ENCODE measurements at places on chromosomes 6 and 20.

DNA sequence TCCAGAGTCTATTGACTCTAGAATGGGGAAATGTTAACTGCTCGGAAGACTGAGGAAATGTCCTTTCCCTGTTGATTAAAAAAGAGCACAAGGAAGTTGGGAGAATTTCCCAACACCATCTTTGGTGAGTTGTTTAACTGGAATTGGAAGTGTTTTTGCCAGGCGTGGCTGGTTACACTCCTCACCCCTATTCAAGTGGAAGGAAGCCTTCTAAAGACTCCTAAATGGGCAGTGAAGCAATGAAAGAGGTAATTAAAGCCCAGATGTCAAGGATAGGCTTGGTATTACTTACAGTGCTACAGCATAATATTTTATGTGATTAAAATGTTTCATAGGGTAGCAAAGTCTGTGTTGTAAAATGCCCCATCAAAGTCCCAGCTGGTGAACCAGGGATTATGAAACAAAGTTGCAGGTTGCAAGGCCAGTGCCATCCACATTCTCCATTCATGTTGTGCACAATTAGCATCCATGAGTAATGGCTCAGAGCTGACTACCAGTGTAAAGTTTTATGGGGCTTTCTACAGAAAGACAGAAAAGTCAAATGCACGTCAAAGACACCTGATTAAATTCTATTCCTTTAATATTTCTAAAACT, 52.6 kb downstream of the BTBD3 start:
- no peak for DNase-seq

- DNase-seq, result no peak
Measured at GRCh38 chr20:33482581-33482980, 7.3 kb upstream of the CBFA2T2 start.

- DNase-seq, result no peak
Measured at GRCh38 chr6:35469751-35470662, 1.8 kb downstream of the RPL10A start.

GRCh38 chr6:110934381-110934898, 24.1 kb upstream of the GTF3C6 start:
- DNase-seq, result no peak

GRCh38 chr6:82953871-82954270, 111.8 kb downstream of the UBE3D start:
- no peak for DNase-seq

DNA sequence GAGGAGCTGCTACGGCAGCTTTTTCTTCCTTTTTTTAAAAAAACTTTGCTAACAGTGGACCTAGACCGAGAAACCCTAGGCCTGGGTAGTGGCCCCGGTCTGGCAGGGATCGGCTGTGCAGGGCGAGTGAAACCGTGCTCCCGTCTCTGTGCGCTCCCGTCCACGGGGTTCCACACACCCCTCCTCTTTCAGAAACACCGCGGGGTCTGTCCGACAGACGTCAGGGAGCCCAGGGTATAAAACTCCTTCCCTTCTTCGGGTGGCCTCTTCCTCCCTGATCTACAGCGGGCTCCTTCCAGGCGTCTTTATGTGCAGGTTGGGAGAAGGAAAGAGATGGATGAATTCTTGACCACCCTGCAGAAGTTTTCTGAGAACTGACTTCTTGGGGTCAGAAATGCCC, 27.1 kb upstream of the SMOC2 start:
- no peak for DNase-seq

- no peak for DNase-seq
Measured at GRCh38 chr6:14540810-14541540, 423.4 kb downstream of the CD83 start.

- no peak for DNase-seq
Measured at GRCh38 chr6:18883851-18884250, 496.7 kb downstream of the RNF144B start.

DNA sequence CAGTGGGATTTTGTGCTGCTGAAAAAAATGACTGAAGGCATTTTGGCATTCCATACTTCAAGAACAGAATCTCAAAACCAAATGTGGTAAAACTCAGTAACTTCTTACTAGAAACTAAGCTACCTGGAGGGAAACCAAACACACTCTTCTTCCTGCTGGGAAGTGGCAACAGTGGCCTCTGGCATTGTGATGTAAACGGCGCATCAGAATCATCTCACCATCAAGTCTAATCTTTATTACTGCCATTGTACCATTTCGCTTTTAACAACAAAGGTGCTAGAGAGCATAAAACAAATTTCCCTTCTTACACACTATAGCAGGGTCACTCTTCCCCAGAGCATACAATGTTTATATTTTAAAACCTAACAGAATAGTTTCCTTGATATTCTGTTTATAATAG, 101.6 kb upstream of the CEP162 start:
- no peak for DNase-seq

DNA sequence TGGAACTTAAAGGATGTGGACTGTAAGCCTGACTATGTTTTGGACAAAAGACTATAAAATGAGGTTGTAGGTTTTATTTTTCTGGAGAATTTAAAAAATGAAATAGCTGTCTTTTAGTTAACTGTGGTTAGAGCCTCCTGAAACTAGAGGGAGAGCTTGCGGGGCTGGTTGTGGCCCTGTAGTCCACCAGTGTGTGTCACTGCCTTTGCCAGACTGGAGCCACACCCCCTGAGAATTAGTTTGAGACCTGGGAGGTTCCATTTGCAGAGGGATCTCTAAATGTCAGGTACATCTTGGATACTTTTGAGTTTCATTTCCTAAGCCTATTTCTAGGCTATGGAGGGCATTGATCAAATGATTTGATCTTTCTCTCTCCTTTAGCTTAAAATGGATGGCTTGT, 20.8 kb downstream of the ZC2HC1B start:
- no peak for DNase-seq

DNA sequence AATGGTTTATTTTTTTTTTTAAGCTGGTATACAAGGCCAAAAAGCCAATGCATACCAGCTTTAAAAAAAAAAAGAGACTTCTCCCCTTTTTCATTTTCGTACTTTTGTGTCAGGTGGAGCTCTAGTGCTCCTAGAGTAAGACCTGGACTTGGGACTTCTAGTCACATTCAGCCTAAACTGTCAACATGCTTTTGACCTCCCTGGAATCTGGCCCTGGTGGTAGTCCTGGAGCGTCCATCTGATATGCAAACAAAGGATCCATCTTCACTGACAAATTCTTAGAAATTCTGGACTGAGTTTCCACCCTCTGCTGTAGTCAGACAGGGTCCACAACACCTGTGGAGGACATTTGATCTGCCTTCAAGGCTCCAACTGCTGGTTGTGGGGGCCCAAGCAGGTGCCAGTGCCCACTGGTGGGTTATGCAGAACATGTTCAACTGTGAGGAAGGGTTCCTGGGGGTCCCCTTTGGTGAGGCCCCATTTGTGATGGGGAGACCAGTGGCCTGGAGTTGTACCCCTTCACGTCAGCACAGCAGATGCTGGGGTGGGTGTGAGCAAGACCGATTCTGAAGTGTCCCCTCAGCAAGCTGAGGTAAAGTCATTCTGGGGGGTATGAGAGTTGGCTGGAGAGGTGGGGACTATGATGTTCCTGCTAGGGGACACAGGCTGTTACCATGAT, 12.6 kb upstream of the PCMTD2 start:
- DNase-seq, result no peak

- DNase-seq, result peak; percentile 21
Measured at GRCh38 chr6:1609041-1609647, 571 bp upstream of the FOXC1 start.

DNA sequence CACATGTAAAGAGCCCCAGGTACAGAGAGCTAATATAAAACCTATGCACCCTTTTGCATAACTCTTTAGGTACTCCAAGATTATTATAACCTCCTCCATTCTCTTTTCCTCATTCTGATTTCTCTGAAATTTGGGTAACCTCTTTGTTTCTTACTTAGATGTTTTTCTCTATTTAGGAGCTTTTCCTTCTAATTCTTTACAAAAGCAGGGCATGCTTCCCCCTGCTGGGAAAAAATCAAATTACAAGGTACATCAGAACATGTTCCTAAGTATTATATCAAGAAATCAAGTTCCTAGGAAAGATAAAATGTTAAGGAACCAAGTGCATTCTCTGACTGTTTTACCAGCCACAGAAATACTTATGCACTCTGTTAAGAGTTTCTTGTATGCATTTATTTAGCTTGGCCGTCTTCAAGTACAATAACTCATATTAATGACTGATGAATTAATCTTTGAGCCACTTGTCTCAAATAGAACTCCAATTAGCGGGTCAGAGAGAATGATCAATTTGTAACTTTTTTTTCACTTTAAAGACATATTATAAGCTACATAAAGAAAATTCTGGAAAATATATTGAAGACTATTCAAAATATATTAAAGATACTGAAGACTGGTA, 2.1 kb downstream of the KHDRBS2 start:
- peak; percentile 1 for DNase-seq

GRCh38 chr6:23174781-23175361, 605.5 kb downstream of the HDGFL1 start:
- DNase-seq, result peak; percentile 59

DNA sequence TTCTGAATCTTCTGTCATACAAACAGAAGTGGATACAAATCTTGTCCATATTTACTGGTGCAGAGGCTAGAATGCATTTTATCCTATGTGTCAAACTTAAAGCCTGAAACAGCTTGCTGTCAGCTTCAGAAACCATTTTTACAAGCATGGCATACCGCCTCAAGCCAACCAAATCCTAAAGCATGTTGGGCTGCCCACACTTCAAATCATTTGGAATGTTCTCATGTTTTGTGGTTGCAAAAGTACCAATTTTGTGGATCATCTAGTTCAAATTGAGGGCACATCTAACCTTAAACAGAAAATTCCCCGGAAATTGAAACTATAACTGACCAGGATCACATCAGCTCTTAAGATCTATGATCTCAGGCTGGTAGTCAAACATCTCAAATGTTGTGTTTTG, 3.2 kb downstream of the GPR63 start:
- DNase-seq, result no peak

DNA sequence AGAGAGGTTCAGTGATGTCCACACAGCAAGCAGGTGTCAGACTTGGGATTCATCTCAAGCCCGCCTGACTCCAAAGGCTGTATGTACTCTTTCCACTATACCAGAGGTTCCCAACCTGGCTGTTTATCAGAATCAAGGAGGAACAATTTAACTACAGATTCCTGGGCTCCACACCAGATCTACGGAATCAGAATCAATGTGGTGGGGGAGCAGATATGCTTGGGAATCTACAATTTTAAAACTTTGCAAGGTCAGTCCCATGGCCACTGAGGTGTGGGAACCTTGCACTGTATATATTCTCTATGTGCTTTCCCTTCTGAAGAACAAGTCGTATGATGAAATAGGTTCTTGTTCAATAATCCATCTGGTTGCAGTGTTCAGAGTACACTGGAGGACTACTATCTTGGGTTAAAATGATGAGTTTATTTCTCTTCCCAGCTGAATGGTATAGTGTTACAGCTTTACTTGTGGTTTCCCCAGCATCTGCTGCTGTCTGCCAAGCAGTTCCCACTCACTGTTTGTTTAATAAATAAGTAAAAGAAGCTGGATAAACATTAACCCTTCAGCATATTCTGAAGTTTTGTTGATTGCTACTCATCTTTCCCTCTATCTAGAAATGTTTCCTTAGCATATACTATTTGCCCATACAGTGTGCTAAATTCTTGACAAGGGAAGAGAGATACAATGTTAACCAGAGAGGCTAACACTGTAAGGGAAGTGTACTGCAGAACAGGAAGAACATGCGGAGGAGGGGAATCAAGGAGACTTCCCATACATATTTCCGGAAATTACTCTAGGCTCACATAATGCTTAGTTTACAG, 9.9 kb downstream of the TTI1 start:
- no peak for DNase-seq

- no peak for DNase-seq
Measured at GRCh38 chr6:33981421-33981820, 164.5 kb downstream of the GRM4 start.

GRCh38 chr6:16130932-16131387, 2.1 kb downstream of the MYLIP start:
- peak; percentile 65 for DNase-seq

DNA sequence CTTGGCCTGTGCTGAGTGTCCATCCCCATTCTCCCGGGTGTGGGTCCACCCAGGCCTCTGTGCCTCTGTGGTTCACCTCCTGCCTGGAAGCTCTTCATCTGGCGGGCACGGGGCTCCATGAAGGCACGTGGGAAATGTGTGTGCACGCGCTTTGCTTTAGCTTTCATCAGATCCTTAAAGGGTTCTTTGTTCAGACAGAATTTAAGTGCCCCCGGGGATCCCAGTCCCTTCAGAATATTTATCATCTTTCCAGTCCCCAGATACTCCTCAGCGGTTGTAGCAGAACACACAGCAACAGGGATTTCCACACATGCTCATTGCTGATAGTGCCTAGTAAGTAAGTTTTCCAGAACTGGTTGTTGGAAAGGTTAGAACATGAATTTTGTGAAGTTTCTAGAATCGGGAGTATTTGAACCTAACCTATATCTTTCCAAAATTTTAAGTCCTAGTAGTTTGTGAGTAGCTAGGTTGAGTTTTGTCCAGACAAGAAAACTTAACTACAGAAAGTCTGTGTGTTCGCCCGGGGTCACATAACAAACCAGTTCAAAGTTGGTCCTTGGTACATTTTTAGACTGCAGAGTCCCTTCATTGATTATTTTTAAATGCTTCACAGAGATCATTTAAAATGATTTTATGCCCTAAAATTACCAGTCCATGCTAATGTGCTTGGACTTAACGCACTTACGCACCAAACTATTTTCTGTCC, 67.7 kb downstream of the RPP40 start:
- no peak for DNase-seq

- no peak for DNase-seq
Measured at GRCh38 chr20:46398963-46399362, 7.5 kb downstream of the ELMO2 start.

GRCh38 chr6:110933912-110934311, 24.6 kb upstream of the GTF3C6 start:
- no peak for DNase-seq

DNA sequence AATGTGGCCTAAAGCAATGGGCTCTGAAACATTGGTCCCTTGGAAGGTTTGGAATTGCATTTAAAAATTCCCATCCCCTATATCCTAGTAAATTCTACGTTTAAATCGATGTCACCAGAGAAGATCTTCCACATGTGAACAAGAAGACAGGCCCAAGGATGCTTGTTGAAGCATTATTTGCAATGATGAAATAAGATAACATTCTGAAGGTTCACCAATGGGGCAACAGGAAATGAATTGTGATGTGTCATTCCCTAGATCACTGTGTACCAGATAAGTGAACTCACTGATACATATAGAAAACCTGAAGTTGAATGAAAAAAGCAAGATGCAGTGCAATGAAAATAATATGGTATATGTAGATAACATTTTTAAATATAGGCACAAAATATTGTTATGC, 464.3 kb upstream of the BTBD3 start:
- no peak for DNase-seq

- no peak for DNase-seq
Measured at GRCh38 chr6:170192905-170193304, 98.0 kb downstream of the DLL1 start.

GRCh38 chr20:3238616-3239025, 369 bp downstream of the SLC4A11 start:
- peak; percentile 61 for DNase-seq

GRCh38 chr6:118580585-118581419, 32.7 kb downstream of the PLN start:
- DNase-seq, result peak; percentile 51

DNA sequence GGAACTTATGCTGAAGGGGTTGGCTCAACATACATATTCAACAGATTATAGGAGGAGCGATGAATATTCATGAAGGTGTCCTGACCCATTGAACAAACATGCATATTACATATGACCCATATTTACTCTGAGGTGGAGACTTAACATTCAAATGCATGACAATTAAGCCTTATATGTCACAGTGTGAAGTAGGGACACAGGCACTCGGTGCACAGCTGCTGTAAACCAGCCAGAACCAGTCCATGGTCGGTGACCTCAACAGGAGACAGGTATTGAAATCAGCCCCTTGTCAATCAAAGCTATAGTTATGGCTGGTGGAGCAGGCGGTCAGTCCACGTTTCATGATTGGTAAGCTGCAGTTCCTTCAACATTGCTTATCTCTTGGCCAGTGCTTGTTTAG, 347.3 kb downstream of the THBS2 start:
- no peak for DNase-seq
